ENCODE measurements at places on chromosomes 16 and 17.

GRCh38 chr17:76506408-76507345, 5.5 kb upstream of the RHBDF2 start:
- peak; percentile 61 for DNase-seq

DNA sequence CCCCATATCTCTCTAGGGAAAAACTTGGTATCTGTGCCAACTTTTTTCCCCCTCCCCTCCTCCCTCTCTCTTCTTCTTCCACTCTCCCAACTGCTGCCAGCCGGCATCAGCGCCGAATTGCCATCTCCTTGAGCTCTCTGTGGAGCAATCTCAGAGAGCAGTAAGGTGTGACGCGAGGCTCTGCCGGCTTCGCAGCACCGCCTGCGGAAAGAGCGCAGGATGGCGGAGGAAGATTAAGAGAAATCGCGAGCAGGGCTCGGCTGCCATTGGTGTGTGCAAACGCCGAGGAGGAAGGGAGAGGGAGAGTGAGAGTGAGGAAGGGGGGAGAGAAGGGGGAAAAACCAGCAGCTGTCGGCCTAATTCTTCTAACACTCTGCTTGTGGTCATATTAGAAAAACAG, 44.2 kb downstream of the NEUROD2 start:
- no peak for DNase-seq

DNA sequence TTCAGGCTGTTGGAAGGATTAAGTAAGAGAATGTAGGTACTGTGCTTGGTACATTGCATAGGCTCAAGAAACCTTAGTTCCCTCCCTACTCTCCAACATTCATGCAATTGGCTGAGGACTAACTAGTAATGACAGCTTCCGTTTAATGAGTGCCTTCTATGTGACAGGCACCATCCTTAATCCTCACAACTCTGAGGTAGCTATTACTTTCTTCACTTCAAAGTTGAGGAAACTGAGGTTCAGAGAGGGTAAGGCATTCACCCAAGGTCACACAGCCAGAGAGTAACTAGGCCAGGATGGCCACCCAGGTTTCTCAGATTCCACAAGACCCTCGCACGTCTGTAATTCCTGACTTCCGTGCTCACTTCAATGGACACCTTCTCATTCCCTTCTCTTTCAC, 22.2 kb downstream of the UNC119 start:
- no peak for DNase-seq

DNA sequence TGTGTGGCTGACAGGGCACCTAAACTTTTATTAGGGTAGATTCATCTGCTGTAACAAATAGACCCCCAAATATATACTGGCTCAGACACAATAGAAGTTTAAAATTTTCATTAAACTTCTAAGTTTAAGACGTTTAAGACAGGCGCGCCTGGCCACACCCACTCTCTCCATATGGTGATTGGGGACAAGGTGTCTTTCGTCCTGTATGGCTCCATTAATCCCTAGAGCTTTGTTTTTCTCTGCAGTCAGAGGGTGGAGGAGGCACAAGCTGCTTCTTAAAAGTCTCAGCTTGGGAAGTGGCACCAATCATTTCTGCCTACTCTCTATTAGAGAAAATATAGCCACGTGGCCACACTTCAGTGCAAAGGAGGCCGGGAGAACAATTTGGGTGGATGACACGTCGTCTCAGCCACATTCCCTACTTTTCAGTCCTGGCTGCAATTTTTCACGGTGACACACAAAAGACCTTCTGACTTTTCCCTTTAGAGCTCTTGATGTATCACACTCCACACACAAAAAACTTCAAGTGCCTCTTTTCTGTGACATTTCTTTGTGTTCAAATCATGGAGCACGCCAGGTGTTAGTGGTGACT, 125.5 kb upstream of the CACNG3 start:
- DNase-seq, result no peak

GRCh38 chr17:46046957-46047356, 47.9 kb downstream of the STH start:
- peak; percentile 72 for DNase-seq

DNA sequence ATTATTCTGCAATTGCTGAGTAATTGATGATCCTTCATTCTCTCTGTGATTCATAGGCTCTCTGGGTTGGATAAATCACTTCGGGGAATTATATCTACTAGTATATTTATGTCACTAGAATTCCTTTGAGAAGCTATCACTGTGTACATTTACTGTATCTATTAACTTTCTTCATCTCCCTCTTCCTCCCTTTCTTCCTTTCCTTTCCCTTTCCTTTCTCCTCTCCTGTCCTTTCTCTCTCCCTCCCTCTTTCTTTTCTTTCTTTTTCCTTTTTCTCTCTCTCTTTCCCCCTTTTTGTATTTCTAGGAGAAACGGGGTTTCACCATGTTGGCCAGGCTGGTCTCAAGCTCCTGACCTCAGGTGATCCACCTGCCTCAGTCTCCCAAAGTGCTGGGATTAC, 711.8 kb downstream of the WWOX start:
- DNase-seq, result no peak

DNA sequence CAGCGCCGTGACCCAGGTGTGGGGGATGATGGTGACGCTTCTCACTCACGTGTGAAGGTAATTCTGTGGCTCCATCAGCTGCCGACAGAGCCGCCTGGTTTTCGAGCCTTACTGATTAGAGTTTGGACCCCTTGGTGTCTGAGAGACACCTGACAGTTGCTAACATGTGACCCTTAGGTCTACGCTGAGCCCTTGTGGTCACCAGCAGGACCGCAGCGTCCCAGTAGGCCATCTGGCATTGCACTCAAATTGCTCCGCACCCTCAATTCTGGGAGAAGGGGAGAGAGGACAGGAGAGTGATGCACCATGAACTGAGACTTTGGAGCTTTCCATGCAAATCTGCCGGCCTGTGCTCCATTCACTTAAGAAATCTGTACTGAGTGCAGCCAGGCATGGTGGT, 2.5 kb downstream of the FLYWCH1 start:
- DNase-seq, result no peak

GRCh38 chr17:34442387-34443111, 79.5 kb upstream of the CCL1 start:
- no peak for DNase-seq

DNA sequence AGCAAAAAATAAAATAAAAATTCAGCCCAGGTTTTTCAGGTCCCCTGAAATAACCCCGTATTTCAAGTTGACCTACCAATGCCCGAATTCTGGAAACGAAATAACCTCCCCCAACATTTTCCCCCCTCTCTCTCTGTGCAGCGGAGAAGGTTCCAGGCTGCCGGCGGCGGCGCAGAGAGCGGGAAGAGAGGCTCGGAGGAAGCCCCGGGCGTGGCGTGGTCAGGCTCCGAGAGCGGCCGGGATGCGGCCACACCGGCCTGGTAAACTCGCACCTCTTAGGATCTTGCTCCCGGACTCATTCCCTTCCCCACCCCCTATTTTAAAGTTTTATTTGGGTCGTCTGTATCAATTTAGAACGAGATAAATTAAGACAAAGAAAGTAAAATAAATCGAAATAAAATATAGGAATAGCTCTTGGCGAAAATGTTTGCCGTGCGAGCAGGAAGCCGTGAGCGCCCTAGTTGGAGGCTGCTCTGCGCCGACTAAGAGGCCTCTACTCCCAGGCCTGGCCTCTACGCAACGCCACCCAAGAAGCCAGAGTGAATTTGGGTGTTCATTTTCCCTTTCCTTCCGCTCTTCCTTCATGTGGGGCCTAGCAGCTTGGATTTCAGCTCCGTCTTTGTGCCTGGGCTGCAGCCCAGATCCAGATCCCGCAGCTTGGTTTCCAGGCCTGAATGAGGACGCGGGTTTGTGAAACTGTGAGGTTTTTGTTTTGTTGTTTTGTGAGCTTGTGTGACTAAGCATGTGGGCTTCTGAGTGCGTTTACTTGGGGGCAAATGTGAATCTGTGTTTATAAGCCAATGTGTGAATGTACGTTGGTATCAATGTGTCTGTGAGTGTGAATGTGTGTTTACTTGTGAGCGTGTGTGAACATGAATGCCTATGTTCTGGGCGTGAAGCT, 1.5 kb upstream of the HOXB6 start:
- no peak for DNase-seq

DNA sequence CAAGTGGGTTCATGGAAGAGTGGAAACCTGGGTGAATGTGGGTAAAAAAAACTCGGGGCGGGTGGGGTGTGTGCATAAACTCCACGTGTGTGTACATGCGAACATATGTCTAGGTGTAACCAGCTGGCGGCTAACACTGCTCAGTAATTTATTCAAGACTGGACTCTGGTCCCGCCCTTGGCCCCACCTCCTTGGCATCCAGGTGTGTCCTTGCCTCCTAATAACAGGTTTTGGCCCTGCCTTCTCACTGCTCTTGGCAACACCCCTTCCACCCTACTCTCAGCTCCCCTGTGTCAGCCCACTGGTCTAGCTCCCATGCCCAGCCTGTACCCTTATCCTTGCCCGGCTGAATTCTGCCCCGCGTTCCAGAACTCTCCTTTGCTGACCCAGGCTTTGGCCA, 8.3 kb downstream of the FLII start:
- DNase-seq, result no peak

- no peak for DNase-seq
These were observed 58.0 kb downstream of the GOSR1 start for GRCh38 chr17:30534938-30535921.

GRCh38 chr17:45335721-45336120, 18.9 kb upstream of the MAP3K14 start:
- no peak for DNase-seq

GRCh38 chr17:16529906-16530305, 37.9 kb upstream of the LRRC75A start:
- no peak for DNase-seq

GRCh38 chr16:70688246-70688742, 2.4 kb upstream of the MTSS2 start:
- peak; percentile 75 for DNase-seq

- DNase-seq, result no peak
These were observed 98.9 kb downstream of the PRKCB start for GRCh38 chr16:23934610-23935236.

DNA sequence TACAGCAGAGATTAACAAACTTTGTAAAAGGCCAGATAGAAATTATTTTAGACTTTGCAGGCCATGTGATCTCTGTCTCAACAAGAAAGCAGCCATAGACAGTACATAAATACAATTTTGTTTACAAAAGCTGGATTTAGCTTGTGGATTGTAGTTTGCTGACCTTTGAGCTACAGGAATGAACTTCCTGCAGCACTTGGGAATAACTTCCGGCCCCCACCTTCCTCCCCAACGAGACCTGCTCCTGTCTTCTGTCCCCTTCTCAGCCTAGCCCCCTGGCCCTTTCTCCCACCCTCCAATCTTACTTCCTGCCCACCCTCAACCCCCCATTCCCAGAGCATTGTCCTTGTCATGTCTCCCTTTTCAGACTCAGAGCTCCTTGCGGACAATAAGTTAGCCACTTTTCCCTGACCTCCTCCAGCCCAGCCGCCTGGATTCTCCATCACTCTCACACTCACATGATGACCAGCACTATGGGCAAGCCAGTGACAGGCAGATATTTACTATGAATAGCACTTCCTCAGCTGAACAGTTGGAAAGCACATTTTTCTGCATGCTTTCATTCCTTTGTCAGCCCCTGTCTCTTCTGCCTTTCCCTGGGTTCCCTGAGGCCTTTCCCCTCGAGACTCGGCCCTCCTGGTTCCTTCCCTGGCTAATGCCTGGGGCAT, 27.6 kb upstream of the DLX3 start:
- DNase-seq, result no peak

- DNase-seq, result no peak
These were observed 103.8 kb downstream of the TRIM37 start for GRCh38 chr17:59002848-59003247.

DNA sequence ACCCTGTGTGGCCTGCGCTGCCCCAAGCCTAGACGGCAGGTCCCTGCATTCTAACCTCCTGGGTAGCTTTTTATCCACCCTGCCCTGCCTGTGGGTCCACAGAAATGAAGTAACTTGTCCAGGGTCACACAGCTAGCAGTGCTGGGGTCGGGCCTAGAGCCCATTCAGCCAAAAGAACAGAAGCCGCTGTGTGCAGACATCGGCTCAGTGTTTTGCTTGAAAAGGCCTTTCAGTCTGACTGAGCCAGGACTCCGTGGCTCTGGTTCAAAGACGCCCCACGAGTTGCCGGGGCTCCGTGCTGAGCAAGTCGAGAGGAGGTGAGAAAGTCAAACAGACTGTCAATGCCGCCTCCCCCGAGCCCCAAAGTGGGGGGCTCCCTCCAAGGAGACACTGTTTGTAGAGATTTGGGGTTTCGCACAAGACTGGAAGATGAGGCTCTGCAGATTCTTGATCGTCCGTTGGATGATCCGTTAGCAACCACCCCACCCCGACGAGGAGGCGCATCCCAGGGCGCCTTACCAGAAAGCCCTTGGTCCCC, 226.2 kb downstream of the NTN1 start:
- no peak for DNase-seq

GRCh38 chr16:30710971-30711370, 12.0 kb downstream of the SRCAP start:
- DNase-seq, result no peak

- no peak for DNase-seq
These were observed 3.2 kb downstream of the ZSWIM7 start for GRCh38 chr17:15996322-15996721.

- peak; percentile 27 for DNase-seq
These were observed 761 bp downstream of the PDF start for GRCh38 chr16:69329369-69330285.

DNA sequence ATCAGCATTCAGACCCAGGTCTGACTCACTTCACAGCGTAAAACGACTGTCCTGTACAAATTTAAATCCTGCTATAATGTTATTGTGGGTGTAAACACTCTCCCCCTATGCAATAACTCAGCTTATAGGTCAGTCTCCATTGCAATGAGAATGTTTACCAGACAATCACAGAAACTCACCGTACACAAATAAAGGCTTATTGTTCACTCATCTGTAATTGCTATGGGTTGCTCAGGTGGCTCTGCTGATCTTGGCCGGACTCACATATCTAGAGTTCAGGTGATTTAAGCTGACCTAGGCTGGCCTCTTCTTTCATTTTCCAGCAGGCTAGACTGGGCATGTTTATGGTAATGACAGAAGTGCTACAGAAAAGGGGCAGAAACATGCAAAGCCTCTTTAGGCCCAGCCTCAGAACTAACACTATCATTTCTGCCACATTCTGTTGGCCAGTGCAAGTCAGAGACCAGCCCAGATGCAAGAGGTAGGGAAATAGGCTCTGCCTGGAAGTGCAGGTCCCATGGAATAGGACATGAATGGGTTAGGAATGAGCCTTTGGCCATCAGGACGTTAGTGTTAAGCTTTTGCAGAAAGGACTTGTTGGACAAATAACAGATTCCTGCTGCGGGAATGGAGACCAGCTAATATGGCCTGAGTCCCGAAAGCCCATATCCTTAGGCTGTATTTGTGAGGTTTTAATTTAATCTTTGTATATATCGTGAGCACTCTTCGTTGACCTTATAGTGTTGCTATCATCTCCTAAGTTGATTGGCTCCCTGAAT, 44.0 kb downstream of the HLF start:
- no peak for DNase-seq

- DNase-seq, result no peak
These were observed 72.0 kb upstream of the DNAJA2 start for GRCh38 chr16:47045459-47045858.

- no peak for DNase-seq
These were observed 10.7 kb upstream of the CIITA start for GRCh38 chr16:10865991-10866966.

GRCh38 chr17:7001318-7001961, 5.6 kb downstream of the ALOX12 start:
- DNase-seq, result peak; percentile 76

GRCh38 chr16:80804526-80805383, at the start of gene CDYL2:
TSS of gene CDYL2 (minus strand) at chr16:80804598. CDS start at chr16:80804173, 425 bp downstream.
- peak; percentile 5 for DNase-seq

- peak; percentile 70 for DNase-seq
These were observed 12.6 kb upstream of the ARL5C start for GRCh38 chr17:39178536-39178935.

- DNase-seq, result no peak
These were observed 3.0 kb downstream of the SYNGR3 start for GRCh38 chr16:1992704-1993317.
